MM.1S (cell line): ENCODE measurements at places on chromosomes 3 and 15.

- DNase-seq, result no peak
Measured at GRCh38 chr3:36408146-36408545, 27.8 kb downstream of the STAC start.

GRCh38 chr3:4791358-4791757, 187.9 kb upstream of the BHLHE40 start:
- no peak for DNase-seq

- DNase-seq, result no peak
Measured at GRCh38 chr3:126965526-126966080, 17.3 kb upstream of the PLXNA1 start.

DNA sequence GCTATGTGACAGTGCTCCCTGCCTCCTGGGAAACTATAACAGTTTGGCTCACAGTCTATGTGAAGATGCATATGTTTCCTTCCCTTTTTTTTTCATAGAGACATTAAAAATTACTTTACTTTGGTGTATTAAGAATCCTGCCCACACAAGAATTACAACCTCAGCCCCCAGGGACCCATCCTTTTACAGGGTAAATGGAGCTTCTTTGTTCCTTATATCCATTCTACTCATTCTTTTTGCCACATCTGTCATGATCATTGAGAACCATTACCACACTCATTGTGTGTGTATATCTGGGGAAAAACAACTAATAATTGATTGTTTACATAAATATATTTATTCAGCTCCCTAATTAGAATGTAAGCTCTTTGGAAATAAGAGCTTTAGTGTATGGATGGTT, 157.4 kb downstream of the SSR3 start:
- DNase-seq, result no peak

GRCh38 chr3:2343031-2343682, 244.5 kb downstream of the CNTN4 start:
- no peak for DNase-seq
